Motor neuron (in vitro differentiated cells): ENCODE measurements at places on chromosomes 7 and 10. TPM values are rescaled to one million over a fixed set of nuclear protein-coding genes. Genes with fewer than 3 reads are reported as not detected.

Gene CALHM3
- total RNA-seq = not detected in 2 replicates

Gene SPDYE9
- total RNA-seq = 0.54 and 0.81 TPM in 2 replicates

Gene SMO
- 9.5 and 10.8 TPM in 2 replicates for total RNA-seq

Gene WDFY4
- total RNA-seq = 0.07 TPM in 1 of 2 replicates, not detected in the other

Gene NODAL
- total RNA-seq = not detected in 2 replicates

GRCh38 chr10:75632805-75633462 lies 201.5 kb downstream of the LRMDA start:
- no peak for ATAC-seq

- no peak for ATAC-seq
These were observed 179.5 kb upstream of the HGF start for GRCh38 chr7:81949306-81949705.

GRCh38 chr10:103703941-103704919 lies 151.1 kb downstream of the SH3PXD2A start:
- no peak for ATAC-seq

DNA sequence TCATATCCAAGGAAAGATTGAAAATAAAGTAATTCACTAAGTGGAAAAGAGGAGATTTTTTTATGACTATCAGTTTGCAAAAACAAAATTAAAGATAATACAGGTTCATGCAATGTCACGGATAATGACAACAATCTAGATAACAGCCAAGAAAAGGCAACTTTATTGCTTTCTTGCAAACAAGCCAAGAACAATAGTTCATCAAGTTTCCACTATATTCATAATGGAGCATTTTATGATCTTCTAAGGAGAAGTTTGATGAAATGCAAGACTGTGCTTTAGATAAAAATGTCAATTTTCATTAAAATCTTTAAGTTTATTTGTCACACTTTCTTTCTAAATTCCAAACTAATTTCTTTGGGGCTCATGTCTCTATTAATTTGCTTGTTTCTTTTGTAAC lies 53.9 kb upstream of the NRP1 start:
- ATAC-seq = no peak

GRCh38 chr7:123635551-123636359 lies 19.9 kb upstream of the LMOD2 start:
- no peak for ATAC-seq

DNA sequence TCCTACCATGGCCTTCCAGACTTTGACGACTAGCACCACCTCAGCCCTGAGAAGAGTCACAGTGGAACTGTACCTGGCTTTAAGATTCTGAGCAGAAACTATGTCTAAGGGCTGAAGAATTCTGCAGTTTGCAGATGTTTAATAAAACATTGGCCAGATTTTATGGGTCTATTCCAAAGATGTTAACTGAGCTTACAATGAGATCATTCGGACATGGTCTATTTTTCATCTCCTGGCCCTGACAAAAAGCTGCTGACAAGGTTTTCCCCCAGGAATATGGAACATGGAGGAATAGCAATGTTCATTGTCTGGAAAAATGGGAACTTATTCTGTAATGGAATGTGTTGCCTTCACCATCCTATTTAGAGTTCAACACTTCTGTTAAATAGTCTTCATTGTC lies 66.4 kb downstream of the PTF1A start:
- ATAC-seq = no peak

DNA sequence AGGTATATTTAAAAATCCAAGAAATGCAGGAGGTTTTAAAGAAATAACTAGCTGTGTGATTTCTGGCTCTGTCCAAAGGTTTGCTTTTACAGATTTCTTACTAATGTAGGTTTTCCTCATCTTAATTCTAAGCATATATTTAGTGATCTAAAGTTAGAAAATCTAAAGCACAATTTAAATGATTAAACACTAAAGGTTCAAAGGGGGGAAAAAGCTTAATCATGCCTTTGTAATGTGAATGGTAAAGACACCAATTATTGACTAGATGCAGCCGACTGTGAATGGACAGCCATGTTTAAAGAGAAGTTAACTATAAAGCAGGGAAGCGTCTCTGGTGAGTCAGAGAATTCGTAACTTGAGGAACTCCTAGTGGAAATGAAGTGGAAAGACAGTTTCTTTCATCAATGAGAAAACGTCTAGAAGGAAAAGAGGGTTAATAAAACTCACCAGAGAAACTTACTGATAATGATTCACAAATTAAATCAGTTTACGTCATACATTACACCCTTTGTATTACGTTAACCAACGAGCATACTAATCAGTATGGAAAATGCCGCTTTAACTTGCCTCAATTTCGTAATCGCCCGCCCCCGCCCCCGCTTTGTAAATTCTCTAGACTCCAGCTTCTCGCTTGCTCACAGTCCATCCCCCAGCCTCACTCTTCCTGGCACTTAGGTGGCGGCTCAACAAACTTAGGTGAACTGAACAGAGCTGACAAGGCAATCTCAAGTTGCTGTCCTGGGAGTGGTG lies 1.1 kb upstream of the HBP1 start:
- peak; percentile 6 for ATAC-seq

GRCh38 chr7:3154881-3155494 lies 111.3 kb upstream of the CARD11 start:
- no peak for ATAC-seq

- no peak for ATAC-seq
These were observed at the start of gene MRC1 for GRCh38 chr10:17808971-17809841. TSS of gene MRC1 (plus strand) at chr10:17809348. CDS start at chr10:17809466, 118 bp downstream.

GRCh38 chr7:9175871-9176270 lies 742.5 kb downstream of the NXPH1 start:
- ATAC-seq = no peak

DNA sequence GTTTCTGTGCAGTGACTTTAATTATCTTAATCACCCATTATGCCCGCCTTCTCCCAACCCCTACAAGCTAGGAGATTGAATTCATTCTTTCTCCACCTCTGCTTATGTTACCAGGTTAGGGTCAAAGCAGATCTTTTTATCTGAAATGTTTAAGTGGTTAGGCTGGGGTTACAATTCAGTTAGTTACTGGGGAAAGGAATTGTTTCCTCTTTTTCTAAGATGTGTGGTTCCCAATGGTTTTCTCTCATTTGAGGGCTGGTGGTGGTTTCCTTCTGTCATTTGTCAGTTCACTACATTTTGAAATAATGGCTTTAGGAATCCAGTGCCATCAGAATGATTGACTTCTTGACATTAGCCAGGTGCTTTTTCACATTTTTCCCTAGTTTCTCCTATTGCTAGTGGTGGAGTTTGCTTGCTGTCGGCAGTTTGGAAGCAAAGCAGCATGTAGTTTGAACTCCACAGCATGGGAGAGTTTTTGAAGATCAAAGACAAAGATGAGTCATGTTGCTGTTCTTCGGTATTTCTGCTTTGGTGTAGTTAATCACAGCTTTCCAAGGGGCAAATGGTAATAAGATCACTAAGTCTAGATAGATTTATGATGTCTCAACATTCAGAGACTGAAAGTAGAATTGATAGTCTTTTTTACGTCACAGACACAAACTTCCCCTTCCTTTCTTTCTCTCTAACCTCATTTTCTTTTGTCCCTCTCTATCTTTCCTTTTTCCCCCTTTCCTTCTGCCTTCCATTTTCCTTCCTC lies 168.2 kb downstream of the SND1 start:
- peak; percentile 71 for ATAC-seq
